Activated CD4-positive, alpha-beta T cell treated with anti-CD3 and anti-CD28 coated beads for 36 hours (primary cell): ENCODE measurements at places on chromosomes 13 and 19. TPM values are rescaled to one million over a fixed set of nuclear protein-coding genes. Genes with fewer than 3 reads are reported as not detected.

The PEX11G gene
- total RNA-seq, result 1.1 TPM

The GAPDHS gene
- total RNA-seq, result not detected

The ZSCAN5C gene
- total RNA-seq, result not detected

The SULT2A1 gene
- total RNA-seq, result not detected

The SLC10A2 gene
- not detected for total RNA-seq

The FAM124A gene
- total RNA-seq, result 0.16 TPM

The SH2D3A gene
- total RNA-seq, result 20.7 TPM

The GGN gene
- total RNA-seq, result 0.30 TPM

The CPB2 gene
- not detected for total RNA-seq

The PTGER1 gene
- 0.25 TPM for total RNA-seq

The IFI30 gene
- total RNA-seq, result 20.4 TPM
